ENCODE measurements at places on chromosomes 6 and 20.

DNA sequence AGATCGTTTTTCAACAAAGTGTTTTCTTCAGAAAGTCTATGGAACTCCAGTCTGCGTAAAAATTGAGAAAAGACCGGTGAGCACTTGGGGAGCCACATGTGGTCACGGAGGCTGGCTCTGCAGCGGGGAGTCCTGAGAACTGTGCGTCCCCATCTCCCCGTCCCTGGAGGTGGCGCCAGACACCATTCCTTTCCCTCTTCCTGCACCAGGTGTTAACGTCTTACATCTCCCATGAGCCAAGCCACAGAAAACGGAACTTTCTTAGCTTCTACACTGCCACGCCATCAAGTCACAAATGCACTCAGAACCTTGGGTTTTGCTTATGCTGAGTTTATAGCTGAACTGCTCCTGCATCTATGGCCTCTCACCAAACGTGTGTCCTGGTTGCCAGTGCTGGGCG lies 62.6 kb downstream of the GINS1 start:
- DNase-seq: peak; percentile 41

GRCh38 chr6:123527406-123527805 lies 109.3 kb downstream of the TRDN start:
- DNase-seq: no peak

DNA sequence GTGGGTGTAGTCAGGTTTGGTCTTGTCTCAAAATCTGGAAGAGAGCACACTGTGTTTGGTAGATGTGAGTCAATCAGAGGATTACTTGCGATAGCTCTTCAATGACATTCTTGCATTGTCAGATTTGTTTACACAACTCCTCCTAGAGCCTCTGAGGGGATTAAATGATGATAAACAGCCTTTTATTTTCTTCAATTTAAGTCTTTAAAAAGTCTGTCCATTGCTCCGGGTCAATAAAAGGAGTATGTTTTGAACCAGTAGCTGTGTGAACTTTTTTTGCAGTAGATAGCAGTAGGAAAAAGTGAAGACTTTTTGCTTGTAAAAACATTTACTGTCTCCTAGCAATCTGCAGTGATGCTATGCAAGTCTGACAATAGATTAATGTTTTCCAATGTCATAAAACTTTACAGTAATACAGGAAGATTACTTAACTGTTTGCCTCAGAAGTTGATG lies 49.9 kb downstream of the GJA1 start:
- no peak for DNase-seq

DNA sequence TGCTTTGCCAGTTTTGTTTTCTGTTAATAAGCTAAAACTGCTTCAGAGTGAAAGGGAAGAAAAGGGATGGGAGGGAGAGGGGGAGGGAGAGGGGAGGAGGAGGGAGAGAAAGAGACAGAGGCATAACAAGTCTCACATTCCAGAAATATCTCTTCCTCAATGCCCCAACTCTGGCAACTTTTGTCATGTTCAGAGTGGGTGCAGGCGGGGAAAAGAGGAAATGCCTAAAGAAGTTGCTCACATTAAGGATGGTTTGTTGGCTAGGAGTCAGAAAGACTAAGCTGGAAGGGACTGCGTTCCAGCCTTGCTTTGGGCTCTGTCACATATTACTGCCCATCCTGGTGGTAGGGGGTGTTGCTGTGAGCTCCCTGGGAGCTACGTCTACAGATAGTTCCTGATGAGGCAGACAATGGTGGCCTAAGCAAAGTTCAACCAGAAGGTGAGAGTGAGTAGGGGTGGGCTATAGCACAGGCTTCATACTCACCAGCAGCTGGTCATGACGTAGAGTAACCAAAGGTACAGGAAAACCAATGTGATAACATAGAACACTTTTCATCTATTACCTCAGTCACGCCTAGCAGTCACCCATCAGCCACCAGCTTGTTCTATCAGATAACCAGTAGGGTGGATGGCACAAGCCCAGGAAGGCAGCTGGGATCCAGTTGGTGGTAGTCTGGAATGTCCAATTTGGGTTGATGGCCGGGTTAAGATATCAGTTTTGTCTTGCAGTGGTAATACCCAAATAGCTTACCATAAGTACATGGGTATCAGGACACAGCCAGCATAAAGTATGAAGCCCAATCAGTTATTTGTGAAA lies 2.1 kb downstream of the TSPYL4 start:
- no peak for DNase-seq

- DNase-seq: no peak
Measured at GRCh38 chr6:89488438-89488837, 55.5 kb downstream of the ANKRD6 start.

- DNase-seq: no peak
Measured at GRCh38 chr20:2459981-2460751, 10.4 kb downstream of the SNRPB start.

DNA sequence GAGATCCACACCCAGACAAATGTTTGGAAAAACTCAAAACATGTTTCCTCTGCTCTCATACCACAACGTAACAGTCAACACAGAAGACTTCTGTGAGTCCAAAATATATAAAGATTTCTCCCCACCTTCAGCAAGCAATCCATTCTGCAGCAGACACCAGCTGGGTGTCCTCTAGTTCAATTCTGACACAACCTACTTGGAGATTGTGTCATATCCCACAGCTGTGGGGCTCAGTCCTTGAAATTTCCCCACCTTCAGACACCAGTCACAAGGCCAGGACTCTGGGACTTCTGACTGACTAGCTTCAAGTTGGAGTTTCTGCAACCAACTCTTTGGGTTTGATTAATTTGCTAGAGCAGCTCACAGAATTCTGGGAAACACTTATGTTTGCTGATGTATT lies 244.8 kb upstream of the CDYL start:
- no peak for DNase-seq

All from left hindlimb (tissue), 1 donor.